NCI-H2171 (cell line): ENCODE measurements at places on chromosomes 5 and 9.
A peak's percentile ranks its signal among the peaks of the same experiment; 100 is the strongest.

- DNase-seq = no peak
Measured at GRCh38 chr5:10596886-10597451, 33.1 kb downstream of the ANKRD33B start.

DNA sequence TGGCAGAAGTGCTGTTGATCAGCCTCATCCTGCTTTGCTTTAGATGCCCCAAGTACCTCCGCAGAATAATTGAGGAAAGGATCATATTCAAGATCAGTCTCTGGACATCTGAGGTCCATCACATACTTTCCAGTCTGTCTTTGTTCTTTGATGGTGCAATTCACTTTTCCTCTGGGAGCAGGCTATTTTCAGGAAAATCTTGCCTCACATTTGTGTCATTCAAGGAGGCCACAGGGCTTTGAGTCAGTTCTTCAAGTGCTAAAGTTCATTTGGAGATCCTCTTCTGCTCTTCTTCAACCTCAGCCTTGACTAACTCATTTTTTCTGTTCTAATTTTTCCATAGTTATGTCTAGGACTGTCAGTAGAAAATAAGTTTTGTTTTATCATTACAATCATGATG is 18.6 kb downstream of the EQTN start:
- DNase-seq = no peak

DNA sequence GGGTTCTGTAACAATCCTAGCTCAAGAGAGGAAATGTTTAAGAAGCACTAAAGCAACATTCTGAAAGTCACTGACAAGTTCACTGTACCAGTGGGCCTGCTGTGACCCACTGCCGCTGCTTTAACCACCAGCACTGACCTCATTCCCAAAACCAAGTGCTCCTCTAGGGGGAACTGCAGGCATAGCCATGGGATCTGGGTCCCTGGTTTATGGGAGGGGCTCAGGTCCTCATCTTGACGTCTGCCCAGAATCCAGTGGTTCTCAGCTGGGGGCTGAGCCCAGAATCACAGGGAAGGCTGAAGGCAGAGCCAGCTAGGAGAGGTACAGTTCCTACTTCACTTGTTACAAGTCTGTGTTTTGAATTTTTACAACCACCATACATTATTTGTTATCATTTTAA is 36.1 kb upstream of the SLC2A8 start:
- no peak for DNase-seq

DNA sequence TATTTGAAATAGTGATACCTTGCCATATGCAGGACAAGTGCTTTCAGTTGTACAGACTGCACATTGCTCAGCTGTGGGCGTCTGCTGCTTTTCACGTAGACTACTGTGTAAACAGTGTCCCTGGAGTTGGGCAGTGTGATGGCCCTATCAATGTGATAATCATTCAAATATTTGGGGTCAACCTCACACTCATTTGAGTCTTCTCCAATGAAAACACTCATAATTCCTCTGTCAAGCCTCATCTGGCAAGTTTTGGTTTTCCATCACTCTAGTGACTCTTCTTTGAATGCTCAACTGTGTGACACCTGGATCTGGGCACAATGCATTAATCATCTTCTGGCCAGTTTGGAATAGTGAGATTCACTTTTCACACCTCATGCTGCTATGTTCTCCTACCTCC is 64.4 kb downstream of the UGCG start:
- DNase-seq = peak; percentile 53

- no peak for DNase-seq
Measured at GRCh38 chr5:16777432-16777831, 158.7 kb downstream of the MYO10 start.

- DNase-seq = no peak
Measured at GRCh38 chr9:2637390-2637789, 15.8 kb downstream of the VLDLR start.

DNA sequence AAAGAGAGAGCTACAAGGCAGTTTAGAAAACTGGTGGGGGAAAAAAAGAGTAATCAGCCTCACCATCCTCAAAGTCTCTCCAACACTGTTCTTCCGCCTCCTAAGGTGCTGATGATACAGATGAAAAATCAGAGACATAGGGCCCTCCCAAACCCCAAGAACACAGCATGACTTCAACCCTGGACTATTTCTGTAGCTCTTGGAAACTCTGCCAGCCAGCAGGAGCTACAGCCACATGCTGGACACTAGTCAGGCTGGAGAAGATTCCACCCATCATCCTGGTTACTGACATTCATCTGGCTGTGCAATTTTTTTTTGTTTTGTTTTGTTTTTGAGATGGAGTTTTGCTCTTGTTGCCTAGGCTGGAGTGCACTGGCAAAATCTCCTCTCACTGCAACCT is 42.4 kb downstream of the OXCT1 start:
- no peak for DNase-seq

- no peak for DNase-seq
Measured at GRCh38 chr5:143976055-143976454, 164.1 kb downstream of the HMHB1 start.

DNA sequence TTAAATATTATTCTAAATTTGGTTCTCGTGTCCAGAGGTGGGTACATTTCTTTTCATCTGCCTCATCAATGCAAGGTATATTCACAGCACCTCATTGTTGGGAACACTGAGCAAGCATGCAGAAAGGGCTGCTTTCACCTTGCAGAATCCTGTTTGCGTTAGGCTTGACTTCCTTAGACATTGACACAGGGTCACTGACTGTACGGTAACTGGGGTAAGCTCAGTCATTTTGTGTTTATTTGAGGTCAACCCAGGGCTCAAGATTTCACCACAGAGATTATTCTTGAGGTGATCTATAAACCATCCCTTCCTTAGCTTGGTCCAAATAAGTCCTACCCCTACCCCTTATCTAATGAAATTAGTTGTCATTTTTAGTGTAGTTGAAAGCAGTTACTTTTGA is 1.7 kb upstream of the PTPDC1 start:
- DNase-seq = no peak

DNA sequence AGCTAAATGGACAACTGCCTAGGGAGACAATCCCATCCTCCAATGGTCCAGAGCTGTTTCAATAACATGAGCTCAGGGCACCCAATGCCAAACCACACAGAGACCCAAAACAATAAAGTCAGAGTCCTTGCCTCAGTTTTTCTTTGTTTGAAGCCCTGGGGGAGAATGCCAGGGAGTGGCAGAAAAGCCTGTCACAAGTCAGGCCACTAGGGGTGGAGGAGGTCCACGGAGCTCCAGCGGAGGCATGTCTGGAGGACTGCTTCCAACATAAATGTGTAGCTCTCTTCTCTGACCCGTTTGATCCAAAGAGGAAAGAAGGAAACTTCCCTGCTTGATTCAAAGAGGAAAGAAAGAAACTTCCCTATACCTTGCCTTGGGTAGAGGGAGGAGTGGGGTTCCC is 175.3 kb downstream of the HSPA4 start:
- no peak for DNase-seq

- DNase-seq = no peak
Measured at GRCh38 chr5:52751137-52751536, 36.6 kb upstream of the ITGA1 start.

GRCh38 chr5:140398379-140398811 is 3.2 kb upstream of the ANKHD1 start:
- DNase-seq = no peak

GRCh38 chr9:117903453-117903852 is 199.2 kb downstream of the TLR4 start:
- DNase-seq = no peak

GRCh38 chr9:98763986-98764745 is 32.2 kb downstream of the ANKS6 start:
- DNase-seq = no peak

DNA sequence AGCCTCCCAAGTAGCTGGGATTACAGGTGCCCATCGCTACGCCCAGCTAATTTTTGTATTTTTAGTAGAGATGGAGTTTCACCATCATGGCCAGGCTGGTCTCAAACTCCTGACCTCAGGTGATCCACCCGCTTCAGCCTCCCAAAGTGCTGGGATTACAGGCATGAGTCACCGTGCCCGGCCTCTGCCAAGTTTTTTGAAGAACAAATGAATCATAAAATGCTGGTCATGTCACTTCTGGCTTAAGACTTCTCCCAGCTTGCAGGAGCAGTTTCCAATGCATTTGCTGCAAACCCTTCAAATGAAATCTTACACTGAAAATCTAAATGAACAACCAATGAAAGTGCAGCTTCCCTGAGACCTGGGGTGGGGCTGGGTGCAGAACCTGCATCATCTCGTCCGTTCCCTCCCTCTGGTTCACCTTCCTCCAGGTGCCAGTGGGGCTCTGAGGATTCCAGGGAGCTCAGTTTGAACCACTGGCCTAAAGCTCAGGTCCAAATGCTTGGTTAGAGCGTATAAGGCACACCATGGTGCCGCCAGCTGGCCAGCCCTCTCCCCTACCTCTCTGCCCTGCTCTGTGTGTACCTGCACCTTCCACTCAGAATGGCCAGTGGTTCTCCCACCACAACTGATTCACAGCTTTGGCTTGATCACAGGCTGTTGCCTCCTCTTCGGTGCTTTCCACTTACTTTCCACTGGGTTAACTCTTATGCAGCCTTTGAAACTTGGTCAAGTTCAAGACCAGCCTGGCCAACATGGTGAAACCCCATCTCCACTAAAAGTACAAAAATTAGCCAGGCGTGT is 39.8 kb upstream of the FUBP3 start:
- no peak for DNase-seq

- no peak for DNase-seq
Measured at GRCh38 chr5:64201996-64202395, 36.4 kb downstream of the RNF180 start.

DNA sequence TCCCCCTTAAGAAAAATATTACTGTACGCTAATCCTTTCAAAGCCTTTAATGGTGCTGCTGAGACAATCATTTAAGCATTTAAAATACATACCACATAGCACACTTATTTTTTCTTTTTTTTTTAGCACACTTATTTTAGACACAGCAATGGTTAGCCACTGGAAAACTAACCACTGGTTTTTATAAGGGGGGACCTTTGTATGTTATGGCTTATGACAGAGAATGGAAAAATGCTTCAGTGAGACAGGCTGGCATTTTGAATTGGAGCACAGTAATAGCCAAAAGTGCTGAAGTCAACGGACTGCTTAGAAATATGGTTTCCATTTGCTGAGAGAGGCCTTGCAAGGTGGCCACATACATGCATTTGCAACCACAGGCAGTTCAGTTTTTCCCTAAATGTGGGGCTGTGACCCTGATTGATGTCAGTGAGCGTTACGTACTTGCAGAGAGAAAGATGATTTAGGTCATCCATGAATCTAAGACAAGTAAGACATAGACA is 28.5 kb downstream of the AOPEP start:
- no peak for DNase-seq

DNA sequence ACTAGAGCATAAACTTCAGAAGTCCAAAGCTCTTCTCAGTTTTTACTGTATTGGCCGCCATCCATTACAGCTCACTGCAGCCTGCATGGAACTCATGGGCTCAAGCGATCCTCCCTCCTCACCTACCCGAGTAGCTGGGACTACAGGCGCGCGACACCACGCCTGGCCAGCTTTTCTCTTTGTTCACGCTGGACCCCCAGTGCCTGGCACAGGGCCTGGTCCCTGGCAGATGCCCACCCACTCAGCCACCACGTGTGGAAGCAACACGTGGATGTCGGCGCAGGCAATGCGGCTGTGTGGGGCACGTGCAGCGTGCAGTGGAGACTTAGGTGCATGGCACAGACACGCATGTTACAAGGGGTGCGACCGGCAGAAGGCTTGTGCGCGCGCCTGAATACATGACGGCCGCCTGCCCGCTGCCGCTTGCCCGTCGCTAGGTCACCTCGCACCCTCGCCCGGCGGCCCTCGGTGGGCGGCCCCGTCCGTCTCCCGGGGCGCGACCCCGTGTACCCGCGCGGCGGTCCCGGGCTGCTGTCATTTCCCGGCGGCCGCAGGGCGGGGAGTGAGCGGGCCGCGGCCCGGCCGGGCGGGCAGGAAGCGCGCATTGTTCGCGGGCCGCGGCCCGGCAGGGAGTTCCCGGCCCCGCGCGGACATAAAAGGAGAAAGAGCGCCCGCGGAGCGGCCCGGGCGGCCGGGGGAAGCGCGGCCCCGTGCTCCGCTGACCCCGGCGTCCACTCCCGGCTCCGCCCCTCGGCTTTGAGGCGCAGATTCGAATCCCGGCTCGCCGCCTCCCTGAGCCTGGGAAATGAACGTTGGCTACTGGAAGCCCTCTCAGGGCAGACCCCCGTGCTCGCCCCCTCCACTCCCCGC is 24.1 kb upstream of the PTGS1 start:
- DNase-seq = no peak

DNA sequence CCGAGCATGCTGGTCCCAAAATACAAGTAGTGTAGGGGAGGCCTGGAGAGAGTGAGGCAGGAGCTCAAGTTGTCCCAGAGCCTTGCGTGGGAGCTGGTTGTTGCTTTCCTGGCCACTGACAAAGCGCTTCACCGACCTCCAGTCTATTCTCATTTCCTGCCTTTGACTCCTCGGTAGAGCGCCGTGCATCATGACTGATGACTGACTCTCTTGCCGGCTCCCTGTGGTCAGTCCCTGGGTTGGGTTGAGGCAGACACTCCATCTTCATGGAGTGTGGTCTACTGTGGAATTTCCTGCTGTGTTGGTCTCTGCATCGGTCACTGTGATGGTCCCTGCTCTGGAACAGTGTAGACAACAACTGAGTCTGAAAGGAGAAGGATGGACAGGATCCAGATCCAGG is 175.1 kb upstream of the S1PR3 start:
- no peak for DNase-seq

DNA sequence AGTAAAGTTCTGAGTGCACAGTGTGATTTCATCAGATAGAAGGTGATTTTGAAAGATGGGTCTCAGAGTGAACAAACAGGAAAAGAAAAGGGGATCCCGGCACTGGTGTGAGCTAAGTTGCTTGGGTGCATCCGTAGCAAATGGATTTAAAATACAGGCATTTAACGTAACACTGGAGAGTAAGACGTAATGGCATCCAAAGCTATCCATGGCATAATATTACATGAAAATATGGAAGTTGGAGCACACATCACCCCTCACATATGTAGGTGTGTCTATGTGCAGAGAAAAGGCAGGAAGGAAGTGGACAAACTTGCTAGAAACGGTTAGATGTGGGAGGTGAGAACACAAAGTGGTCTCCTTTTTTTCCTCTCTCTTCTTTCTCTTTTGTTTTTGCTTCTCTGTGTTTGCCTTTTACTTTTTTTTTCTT is 38.2 kb upstream of the SEMA4D start:
- DNase-seq = no peak

DNA sequence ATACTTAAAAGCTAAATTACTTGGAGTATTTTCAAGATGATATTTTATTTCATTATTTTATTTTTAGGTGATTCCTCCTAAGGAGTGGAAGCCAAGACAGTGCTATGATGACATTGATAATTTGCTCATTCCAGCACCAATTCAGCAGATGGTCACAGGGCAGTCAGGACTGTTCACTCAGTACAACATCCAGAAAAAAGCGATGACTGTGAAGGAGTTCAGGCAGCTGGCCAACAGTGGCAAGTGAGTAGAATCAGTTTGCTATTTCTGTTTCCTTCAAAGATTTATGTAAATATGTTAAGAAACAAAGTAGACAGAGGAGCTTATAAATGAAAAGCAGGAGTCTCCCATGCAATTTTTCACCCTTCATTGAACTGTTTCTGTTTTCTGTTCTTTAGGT is 47.8 kb downstream of the KDM4C start:
- peak; percentile 9 for DNase-seq
